ENCODE measurements at places on chromosomes 3 and 15. TPM values are rescaled to one million over a fixed set of nuclear protein-coding genes. Genes with fewer than 3 reads are reported as not detected.
A peak's percentile ranks its signal among the peaks of the same experiment; 100 is the strongest.

The TM4SF1 gene
- not detected for total RNA-seq

DNA sequence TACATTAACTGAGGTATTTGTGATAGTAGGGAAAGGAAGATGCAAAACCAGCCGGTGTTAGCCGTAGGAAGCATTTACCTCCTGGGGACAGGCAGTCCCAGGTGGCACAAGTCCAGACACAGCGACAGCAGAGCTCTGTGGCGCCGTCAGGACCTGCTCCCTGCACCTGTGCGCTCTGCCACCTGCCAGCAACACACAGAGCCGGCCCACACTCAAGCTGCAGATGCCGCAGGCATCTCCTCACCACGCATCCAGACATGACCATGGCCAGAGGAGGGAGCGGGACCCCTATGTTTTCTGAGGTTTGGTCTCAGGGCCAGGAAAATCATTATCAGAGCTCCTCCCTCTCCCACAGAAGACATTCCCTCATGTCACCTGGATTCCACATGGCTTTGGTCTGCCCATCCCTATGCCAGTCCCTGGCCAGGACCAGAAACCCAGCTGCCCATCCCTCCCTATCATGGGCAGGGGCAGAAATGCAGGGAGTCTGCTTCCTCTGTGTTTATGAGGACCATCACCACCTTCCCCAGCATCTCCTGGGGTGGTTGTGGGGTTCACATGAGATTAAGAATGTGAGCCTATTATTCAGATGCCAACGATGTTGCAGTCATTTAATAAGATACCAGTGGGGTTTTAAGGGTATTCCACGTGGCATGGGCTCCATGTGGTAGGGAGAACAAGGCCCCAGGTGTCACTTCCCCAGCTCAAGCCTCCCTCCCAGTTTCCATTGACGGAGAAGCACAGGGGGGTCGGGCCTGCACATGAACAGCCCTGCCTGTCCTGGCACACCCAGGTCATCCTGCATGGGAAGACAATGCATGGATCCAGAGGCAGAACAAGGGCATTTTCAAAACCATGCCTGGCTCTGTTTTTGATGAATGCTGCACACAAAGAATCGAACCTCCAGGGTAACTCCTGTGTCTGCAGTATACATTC lies 251.1 kb downstream of the OCA2 start:
- DNase-seq: no peak
- H3K27ac ChIP-seq: no peak overlapping the region
- no peaks in the 10 kb centered on the region for H3K4me1 ChIP-seq
- no peaks in the 10 kb centered on the region for H3K27me3 ChIP-seq

DNA sequence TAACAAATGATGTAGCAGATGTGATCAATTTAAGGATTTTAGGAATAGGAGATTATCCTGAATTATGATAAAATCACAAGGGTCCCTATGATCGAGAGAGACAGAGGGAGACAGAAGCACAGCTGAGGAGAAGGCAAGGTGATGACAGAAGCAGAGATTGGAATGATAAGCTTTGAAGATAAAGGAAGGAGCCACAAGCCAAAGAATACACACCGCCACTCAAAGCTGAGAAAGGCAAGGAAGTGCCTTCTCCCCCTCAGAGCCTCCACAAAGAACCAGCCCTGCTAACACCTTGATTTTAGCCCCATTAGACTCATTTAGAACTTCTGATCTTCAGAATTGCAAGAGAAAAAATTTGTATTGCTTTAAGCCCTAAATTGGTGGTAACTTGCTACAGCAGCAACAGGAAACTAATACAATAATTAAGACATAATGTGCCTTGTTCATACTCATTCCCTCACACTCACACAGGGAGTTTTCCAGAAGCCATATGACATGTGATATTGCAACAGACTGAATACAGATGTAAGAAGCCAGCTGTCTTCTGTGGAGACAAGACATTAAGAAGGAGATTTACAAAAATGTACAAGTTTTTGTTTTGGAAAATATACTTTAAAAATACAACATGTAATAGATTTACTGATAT lies 38.2 kb downstream of the TRANK1 start:
- H3K36me3 ChIP-seq: peaks cover 39% of the 10 kb centered on the region
- H3K27me3 ChIP-seq: no peaks in the 10 kb centered on the region
- H3K27ac ChIP-seq: peak overlapping the region; percentile 41
- H3K4me3 ChIP-seq: peak overlapping the region; percentile 91
- H3K4me1 ChIP-seq: peaks cover 54% of the 10 kb centered on the region

DNA sequence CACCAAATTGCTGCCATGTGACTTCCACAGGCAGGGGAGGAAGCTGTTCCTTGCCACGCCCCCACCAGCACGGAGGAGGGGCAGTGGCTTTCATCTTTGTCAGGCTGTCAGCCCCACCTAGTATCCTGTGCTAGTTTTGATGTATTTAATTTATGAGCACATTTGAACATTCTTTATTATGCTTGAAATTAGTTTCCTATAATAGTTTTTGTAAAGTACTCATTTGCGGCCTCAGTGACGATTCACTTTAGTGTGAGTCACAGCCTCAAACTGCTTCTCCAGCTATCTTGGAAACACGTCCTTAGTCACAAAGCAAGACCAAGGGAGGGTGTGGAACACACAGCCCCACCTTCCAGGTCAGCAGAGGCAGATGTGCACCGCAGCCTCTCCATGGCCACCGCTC lies 239.9 kb upstream of the ATP10A start:
- H3K4me1 ChIP-seq: no peaks in the 10 kb centered on the region
- no peak for DNase-seq
- no peaks in the 10 kb centered on the region for H3K36me3 ChIP-seq
- no peak overlapping the region for H3K4me3 ChIP-seq

The P3H2 gene
- total RNA-seq: not detected

The ARGFX gene
- total RNA-seq: not detected

The CNTN4 gene
- total RNA-seq: not detected

The SERPINI1 gene
- 3.1 TPM for total RNA-seq

The FETUB gene
- not detected for total RNA-seq

The ARID3B gene
- total RNA-seq: 52.1 TPM

The DCBLD2 gene
- total RNA-seq: 1.4 TPM

The TMCO5A gene
- not detected for total RNA-seq

DNA sequence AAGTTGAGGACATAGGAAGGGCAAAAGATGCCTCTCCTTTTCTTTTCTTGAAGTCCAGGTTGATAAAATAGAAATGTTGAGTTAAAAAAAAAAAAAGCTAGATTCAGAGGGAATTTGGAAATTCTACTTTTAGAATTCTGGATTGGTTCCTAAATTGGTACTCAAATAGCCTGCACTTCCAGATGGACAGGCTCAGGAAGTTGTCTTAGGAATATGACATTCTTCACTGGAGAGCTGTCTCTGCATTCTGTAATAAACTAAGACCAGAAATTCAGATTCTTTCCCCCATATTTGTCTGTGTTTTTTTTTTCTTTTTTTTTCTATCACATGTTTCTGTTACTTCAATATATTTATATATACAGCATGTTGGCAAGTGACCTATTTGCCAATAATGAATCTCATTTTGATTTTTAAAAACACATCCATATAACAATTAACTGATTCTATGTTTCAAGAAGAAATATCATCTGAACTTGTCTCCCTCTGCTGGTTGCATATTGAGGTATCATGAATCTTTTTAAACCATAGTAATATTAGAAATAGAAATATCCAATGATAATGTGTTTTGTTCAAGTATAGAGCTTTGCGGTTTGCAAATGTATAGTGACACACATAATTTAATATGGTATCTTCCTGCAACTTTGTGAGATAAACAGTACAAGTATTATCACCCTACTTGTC lies 8.5 kb upstream of the LSAMP start:
- H3K27me3 ChIP-seq: no peaks in the 10 kb centered on the region
- no peak overlapping the region for H3K4me3 ChIP-seq
- H3K27ac ChIP-seq: no peak overlapping the region
- H3K36me3 ChIP-seq: no peaks in the 10 kb centered on the region
- no peaks in the 10 kb centered on the region for H3K4me1 ChIP-seq

Data from activated CD4-positive, alpha-beta memory T cell treated with anti-CD3 and anti-CD28 coated beads, Interleukin-2, amount 10 ng/mL, durations not matched to agents 7 days and 5 days (primary cell).